Melanocyte of skin (primary cell): ENCODE measurements at places on chromosomes 16 and 17. TPM values are rescaled to one million over a fixed set of nuclear protein-coding genes. Genes with fewer than 3 reads are reported as not detected.

CACNG1 gene
- total RNA-seq, result not detected in 2 replicates

OMG gene
- total RNA-seq, result 6.9 and 13.1 TPM in 2 replicates

CMTM2 gene
- total RNA-seq, result not detected in 2 replicates

SAMD14 gene
- 0.34 and 0.36 TPM in 2 replicates for total RNA-seq

TBC1D26 gene
- under 0.01 and 0.34 TPM in 2 replicates for total RNA-seq

GFAP gene
- total RNA-seq, result under 0.01 TPM in 1 of 2 replicates, not detected in the other

MYH1 gene
- total RNA-seq, result not detected in 2 replicates

HSPB9 gene
- not detected in 2 replicates for total RNA-seq

KRT20 gene
- total RNA-seq, result not detected in 2 replicates

HSF4 gene
- 49.1 and 66.4 TPM in 2 replicates for total RNA-seq

NF1 gene
- 47.8 and 83.2 TPM in 2 replicates for total RNA-seq

OR1F1 gene
- total RNA-seq, result not detected in 2 replicates

ADAD2 gene
- total RNA-seq, result not detected in 2 replicates

MYH13 gene
- total RNA-seq, result not detected in 2 replicates

ULK2 gene
- 33.0 and 61.4 TPM in 2 replicates for total RNA-seq

RTN4RL1 gene
- 0.15 and 0.67 TPM in 2 replicates for total RNA-seq

POLR2C gene
- 128 and 146 TPM in 2 replicates for total RNA-seq

ABI3 gene
- 0.15 TPM in 1 of 2 replicates, not detected in the other for total RNA-seq

TSPOAP1 gene
- 0.15 and 0.33 TPM in 2 replicates for total RNA-seq

SPNS2 gene
- total RNA-seq, result not detected in 2 replicates

NPW gene
- 0.36 TPM in 1 of 2 replicates, not detected in the other for total RNA-seq

MYH11 gene
- not detected in 2 replicates for total RNA-seq

ALOX15B gene
- under 0.01 TPM in 1 of 2 replicates, not detected in the other for total RNA-seq

EDC4 gene
- 62.5 and 64.9 TPM in 2 replicates for total RNA-seq

TEKT1 gene
- total RNA-seq, result not detected in 2 replicates

LHX1 gene
- not detected in 2 replicates for total RNA-seq

MAPT gene
- 0.33 and 1.5 TPM in 2 replicates for total RNA-seq

SLC7A5 gene
- 299 and 397 TPM in 2 replicates for total RNA-seq

RAB26 gene
- total RNA-seq, result 0.31 and 0.33 TPM in 2 replicates

MEIOB gene
- total RNA-seq, result under 0.01 and 0.36 TPM in 2 replicates

ZACN gene
- total RNA-seq, result not detected in 2 replicates

TM4SF5 gene
- total RNA-seq, result not detected in 2 replicates

C1QTNF1 gene
- total RNA-seq, result 11.4 and 14.3 TPM in 2 replicates

PRSS22 gene
- not detected in 2 replicates for total RNA-seq

PLD6 gene
- 2.1 and 2.5 TPM in 2 replicates for total RNA-seq

ZPBP2 gene
- total RNA-seq, result not detected in 2 replicates

PITPNM3 gene
- total RNA-seq, result 0.33 and 0.77 TPM in 2 replicates

CDH13 gene
- total RNA-seq, result 0.36 TPM in 1 of 2 replicates, not detected in the other

TP53TG3B gene
- total RNA-seq, result not detected in 2 replicates

PRKCA gene
- 2.0 and 4.2 TPM in 2 replicates for total RNA-seq

CACNG3 gene
- not detected in 2 replicates for total RNA-seq

HASPIN gene
- 6.5 and 7.6 TPM in 2 replicates for total RNA-seq

CD68 gene
- total RNA-seq, result 20.0 and 24.4 TPM in 2 replicates

TBC1D3 gene
- not detected in 2 replicates for total RNA-seq
